Mesothelial cell of epicardium (in vitro differentiated cells): ENCODE measurements at places on chromosomes 3 and 15. TPM values are rescaled to one million over a fixed set of nuclear protein-coding genes. Genes with fewer than 3 reads are reported as not detected.

GRCh38 chr15:78075490-78076230 lies 1.9 kb downstream of the TBC1D2B start:
- no peak for DNase-seq

DNA sequence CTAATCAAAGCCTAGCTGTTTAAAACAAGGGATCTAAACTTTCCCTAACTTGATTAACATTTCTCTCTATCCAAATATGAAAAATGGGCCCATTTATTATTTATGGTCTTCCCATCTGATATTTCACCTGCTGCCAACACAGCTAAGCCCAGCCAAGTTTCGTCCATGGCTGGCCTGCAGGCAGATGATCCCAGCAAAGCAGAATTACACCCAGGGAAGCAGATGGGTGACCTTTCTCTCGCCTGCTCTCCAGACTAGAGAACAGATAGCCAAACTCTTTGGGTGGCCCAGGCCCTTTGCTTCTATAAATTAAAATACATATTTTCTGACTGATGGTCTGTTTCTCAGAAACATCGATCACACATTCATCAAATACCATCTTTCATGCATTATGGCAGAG lies 1038.8 kb downstream of the AGBL1 start:
- DNase-seq: no peak

DNA sequence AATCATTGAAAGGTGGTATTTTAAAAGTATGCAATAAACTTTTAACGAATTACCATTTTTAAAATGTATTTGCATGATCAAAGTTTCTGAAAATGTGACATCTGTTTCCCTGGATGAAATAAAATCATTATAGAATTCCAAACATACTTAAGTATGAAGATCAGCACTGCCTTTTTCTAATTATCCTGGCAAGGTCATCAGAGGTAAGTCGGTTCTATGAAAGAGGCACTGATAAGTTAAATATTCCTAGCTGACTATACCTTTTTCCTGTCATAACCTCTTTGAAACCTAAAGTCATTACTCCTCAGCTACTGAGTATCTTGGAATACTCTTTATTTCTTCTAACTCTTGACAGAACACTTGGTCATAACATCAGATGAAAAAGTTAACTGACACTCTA lies 406.1 kb upstream of the ALCAM start:
- no peak for DNase-seq

CPN2 gene
- not detected in 3 replicates for total RNA-seq

- no peak for DNase-seq
Observed at GRCh38 chr3:10722911-10723310, 93.1 kb upstream of the SLC6A11 start.

DNA sequence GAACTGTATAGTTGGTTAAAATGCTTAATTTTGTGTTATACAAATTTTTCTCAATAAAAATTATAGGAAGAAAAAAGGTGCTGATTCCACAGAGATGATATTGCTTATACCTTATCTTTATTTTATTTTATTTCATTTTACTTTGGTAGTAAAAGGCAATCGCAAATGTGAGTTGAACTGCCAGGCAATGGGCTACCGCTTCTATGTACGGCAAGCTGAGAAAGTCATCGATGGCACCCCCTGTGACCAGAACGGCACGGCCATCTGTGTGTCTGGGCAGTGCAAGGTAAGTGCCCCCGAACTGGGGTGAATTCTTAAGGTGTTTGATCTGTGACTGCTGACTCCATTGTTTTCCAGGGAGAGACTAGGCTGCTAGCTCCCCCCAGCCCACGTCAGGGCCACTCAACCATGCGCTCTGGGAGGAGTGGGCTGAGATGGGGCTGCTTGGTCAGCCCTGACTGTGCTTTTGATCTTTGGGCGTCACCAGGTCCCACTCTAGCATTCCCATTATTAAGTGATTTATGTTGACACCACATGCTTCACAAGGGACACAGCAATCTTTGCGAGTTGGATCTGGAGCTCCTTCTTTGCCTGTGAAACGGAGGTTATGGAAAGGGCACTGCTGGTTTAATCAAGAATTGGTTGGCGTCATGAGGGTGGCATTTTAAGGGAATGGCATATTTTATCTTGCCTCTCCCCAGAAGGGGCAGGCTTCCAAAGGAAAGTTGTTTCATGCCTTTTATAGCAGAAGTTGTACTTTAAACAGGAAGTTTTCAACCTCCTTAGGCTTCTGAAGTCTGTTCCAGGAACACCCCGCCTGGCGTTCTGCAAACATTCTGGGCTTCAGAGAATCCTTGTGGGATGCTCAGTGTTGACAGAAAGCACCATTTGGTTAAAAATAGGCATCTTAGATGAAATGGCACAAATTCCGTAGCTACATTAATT lies 296.5 kb downstream of the THSD4 start:
- no peak for DNase-seq

DNA sequence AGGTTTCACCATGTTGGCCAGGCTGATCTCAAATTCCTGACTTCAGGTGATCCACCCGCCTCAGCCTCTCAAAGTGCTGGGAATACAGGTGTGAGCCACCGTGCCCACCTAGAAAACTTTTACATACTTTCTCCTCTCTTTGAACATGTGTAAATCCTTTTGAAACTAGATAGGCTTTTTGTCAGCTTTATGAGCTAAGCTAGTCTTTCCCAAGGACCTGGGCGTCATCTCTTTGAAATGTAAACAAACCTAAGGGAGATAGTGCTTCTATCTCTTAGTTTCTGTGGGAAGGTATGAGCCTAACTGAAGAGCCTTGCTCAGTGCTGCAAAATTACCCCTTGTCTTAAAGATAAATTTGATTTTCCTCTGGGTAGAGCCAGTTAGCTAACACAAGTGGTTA lies 4.8 kb downstream of the CX3CR1 start:
- no peak for DNase-seq

GRCh38 chr15:100859970-100860828 lies 19.4 kb upstream of the ALDH1A3 start:
- no peak for DNase-seq

GRCh38 chr3:194203482-194204041 lies 67.6 kb downstream of the HES1 start:
- DNase-seq: no peak

DNA sequence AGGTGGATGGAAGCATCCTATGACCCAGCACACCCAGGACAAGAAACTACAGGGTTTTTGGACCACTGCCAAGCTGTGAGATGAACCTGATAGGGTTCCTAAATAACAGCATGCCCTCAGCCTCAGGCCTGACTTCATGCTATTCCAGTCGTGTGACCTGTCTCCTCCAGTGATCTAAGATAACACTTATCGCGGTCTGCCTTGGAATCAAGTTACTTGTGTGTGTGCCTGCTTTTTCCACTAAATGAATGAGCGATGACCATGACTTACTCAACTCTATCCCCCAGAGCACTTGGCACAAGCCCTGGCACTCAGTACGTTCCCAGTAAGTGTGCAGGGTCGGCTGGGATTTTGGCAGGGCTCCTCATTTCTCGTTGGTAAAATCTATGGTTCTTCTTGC lies 172.7 kb upstream of the TP63 start:
- DNase-seq: no peak

GRCh38 chr15:98775498-98776230 lies 127.3 kb downstream of the IGF1R start:
- DNase-seq: no peak
